ENCODE measurements at places on chromosomes 4 and X.

DNA sequence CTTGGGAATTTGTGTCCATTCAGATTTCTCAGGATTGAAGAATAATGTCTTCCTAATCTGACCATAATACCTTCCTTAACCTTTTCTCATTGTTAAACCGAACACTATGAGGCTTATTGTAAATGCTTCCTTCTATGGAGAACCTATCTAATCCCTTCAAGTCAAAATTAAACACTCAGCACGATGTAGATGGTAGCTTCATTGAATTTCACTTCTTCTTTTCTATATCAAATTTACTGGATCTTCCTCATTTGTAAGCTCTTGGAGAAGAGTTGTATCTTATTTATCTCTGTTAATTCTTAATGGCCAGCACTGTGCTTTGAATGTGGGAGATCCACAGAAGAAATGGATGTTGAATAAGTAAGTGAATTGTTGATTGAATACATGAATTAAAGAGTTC lies 109.0 kb upstream of the RAPGEF2 start:
- DNase-seq: no peak

DNA sequence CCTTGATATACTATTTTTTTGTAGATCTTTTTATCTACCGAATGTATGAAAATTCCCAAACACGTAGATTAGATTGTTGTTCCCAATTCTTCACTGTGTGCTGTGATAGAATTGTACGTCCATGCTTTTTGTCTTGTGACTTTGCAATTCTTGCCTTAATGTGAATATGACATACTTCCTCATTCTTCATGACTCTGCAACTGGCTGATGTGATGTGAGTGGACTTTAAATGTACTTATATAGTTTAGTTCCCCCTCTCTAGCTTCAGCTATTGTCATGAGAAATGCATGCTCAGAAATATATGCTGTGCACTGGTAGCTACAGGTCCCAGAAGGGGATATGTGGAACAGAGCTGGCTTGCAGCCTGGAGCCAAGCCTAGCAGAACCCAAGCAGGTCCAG lies 89.4 kb downstream of the FTHL17 start:
- no peak for DNase-seq

GRCh38 chrX:1264556-1264955 lies 4.1 kb upstream of the CSF2RA start:
- DNase-seq: no peak

- no peak for DNase-seq
These were observed 2.5 kb downstream of the RPL34 start for GRCh38 chr4:108622828-108623227.

DNA sequence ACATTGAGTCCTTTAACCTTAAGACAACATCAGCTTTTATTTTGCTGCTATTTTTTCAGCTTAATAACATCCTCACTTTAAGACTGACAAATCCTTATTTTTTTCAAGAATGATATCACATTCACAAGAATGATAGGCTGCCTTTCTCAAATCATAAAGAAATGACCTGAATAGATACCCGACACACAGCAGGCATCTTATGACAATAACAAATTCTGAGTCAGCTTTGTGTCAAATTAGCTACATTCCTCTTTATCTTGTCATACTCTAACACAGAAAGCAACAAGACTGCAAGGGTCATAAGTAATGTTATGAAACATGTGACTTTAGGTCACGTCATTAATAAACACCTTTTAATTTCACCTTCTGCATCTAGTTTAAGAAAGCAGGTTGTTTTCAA lies 2387.6 kb downstream of the PCDH7 start:
- DNase-seq: no peak

DNA sequence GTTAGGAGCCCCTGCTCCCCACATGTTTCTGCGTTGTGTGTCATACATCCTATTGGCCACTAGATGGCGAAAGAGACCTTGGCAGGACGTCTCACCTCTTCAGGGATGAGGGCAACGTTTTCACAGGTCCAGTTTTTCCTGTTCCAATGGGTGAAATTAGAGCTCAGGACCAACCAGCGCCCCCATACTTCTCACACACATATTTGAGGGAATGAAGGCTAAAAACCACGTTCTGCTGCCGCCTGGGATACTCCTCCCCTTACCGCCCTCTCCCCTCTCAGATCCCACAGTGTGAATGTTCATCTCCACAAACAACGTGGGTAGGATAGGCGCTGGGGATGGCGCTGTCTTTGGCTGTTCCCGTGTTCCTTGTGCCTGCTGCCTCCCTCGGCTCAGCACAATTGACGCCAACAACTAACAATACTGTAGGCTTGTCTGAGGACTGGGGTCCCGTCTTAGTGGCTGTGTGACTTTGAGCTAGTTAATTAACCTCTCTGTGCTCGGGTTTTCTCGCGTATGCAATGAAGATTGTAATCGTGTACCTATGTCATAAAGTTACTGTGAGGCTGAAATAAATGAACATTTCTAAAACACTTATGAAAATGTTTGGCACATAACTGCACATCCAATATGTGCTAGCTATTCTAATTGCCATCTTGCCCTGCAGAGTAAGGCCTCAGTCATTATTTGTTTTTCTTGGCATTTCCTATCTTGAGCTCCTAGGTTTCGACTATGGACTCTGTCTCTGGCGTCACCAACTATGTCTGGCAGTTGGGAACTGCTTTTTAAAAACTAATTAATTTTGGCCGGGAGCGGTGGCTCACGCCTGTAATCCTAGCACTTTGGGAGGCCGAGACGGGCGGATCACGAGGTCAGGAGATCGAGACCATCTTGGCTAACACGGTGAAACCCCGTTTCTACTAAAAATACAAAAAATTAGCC lies 181.3 kb upstream of the STK26 start:
- no peak for DNase-seq

- no peak for DNase-seq
These were observed 7.4 kb downstream of the MAGEB10 start for GRCh38 chrX:27815209-27815608.

- DNase-seq: no peak
These were observed 24.8 kb downstream of the L1CAM start for GRCh38 chrX:153861151-153861550.

- no peak for DNase-seq
These were observed 1.3 kb downstream of the PTPN13 start for GRCh38 chr4:86595426-86595805.

DNA sequence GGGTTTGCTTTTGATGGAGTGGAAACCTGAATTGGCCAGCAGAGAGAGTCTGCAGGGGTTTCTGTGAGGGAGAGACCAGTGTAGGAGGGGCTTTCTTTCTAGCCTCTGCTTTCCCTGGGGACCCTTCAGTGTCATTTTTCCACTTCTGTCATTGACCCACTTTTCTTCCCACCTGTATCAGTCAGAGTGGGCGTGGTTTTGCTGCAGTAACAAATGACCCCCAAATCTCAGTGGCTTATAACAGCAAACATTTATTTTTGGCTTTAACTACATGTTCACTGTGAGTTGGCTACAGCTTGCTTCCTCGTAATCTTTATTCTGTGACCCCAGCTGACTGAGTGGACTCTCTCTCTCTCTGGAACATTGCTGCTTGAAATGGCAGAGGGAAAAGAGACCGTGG lies 25.6 kb upstream of the PTTG2 start:
- no peak for DNase-seq

DNA sequence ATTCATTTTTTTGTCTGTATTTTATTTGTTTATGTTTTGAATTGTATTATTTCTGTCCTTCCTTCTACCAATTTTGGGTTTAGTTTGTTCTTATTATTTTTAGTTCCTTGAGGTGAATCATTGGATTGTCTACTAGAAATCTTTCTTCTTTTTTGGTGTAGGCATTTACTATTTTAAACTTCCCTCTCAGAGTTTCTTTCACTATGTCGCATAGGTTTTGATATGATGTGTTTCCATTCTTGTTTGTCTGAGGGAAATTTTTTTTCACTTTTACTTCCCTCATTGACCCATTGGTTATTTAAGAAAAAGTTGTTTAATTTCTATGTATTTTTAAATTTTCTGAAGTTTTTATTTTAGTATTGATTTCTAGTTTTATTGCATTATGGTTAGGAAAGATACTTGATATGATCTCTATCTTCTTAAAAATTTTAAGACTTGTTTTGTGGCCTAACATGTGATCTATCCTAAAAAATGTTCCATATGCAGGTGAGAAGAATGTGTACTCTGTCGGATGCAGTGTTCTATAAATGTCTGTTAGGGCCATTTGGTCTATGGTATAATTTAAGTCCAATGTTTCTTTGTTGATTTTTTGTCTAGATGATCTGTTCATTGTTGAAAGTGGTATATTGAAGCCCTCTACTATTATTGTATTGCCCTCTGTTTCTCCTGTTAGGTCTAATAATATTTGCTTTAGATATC lies 68.8 kb downstream of the IL15 start:
- no peak for DNase-seq

DNA sequence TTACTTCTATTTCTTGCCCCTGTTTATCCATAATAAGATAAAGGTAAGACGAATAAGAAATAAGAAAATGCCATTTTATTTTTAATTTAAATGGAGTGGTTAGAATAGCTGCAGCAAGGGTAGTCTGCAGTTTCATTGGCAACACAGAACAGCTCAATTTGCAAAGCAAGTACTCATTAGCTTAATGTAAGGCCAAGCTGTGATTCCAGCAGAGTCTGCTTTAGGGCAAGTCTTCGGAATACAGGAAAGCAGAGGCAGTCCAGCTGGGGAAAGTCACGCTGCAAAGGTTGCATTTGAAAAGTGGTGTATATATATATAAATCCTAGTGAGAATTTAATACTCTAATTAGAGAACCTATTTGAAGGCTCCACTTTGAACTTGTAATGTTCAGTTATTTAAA lies 59.0 kb downstream of the ANXA10 start:
- DNase-seq: no peak

DNA sequence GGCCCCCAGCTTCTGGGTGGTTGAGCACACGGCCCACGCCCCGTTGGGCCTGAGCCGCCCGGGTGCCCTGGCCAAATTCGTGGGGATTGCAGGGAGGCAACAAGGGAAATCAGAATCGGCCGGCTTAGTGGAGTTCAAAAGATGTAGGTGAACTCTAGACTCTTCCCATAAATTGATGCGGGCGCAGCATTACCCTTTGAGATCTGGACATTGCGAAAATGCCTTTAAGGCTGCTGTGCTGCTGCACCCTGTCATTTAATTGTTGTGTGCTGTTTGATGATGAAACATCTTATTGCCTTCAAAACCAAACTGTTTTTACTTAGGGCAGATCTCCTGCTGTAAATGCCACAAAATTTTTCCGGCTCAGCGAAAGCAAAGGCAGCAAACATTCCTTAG lies 409 bp upstream of the MPP1 start:
- DNase-seq: no peak

GRCh38 chrX:108122748-108123147 lies 31.2 kb downstream of the ATG4A start:
- no peak for DNase-seq

- DNase-seq: no peak
These were observed 28.6 kb downstream of the SULT1B1 start for GRCh38 chr4:69731847-69732246.

DNA sequence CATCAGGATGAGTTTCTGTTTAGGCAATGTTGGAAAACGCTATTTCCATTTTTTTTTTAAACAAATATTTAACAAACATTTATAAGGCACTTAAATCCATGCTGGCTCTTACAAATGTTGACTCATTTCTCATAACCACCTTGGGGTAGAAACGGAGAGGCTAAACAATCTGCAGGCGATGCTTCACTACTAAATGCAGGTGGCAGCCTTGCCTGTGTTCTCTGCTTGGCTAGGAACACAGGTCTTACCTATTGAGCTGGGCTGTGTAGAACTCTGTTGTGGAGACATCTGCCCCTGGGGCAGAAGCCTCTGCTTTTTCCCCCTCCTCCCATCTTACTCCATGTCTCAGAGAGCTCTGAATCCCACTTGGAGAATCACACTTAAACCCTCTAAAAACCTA lies 1.4 kb upstream of the CXCL1 start:
- DNase-seq: no peak

- no peak for DNase-seq
These were observed 159.1 kb upstream of the KIT start for GRCh38 chr4:54498661-54499111.

GRCh38 chr4:2591189-2591588 lies 54.7 kb downstream of the FAM193A start:
- DNase-seq: no peak

GRCh38 chr4:123995936-123996335 lies 599.3 kb downstream of the SPRY1 start:
- DNase-seq: no peak

DNA sequence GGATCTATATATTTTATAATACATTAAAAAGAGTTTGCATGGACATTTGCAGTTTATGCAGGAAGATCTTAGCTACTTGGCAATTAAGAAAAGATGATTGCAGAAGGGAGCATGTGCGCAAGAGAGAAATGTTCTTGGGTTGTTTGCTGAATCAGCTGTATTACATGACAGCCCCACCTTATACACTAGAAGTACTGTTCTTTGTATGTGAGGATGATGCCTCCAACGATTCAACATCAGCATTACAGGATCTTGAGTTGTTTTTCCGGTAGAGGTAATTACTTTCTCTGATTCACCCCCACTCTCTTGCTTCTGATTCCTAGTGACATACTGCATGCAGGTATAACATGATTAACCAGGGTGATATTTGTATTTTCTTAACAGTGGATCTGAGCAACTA lies 140.8 kb downstream of the PCDH7 start:
- DNase-seq: no peak

GRCh38 chr4:92047209-92047875 lies 256.4 kb upstream of the GRID2 start:
- no peak for DNase-seq

GRCh38 chr4:25727711-25728493 lies 72.3 kb downstream of the SLC34A2 start:
- DNase-seq: no peak

- no peak for DNase-seq
These were observed 33.4 kb downstream of the SLC2A9 start for GRCh38 chr4:9987749-9988362.

- DNase-seq: no peak
These were observed 334.9 kb downstream of the DCTD start for GRCh38 chr4:182582245-182582644.

DNA sequence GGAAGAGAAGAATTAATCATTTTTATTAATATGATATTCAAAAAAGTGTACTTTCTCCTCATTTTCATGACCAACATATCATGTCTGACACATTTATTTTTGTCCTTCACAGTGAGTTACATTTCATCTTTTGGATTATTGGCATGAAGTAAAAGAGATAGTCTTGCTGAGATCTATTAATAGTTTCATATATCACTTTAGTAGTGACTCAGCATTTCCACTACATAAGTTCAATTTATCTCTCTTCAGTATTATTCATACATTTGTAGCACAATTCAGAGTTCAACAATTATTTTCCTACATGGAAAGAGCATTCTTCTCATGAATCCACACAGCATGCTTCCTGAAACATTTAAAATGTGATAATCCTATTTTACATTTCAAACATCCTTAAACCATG lies 1461.1 kb downstream of the TECRL start:
- no peak for DNase-seq

DNA sequence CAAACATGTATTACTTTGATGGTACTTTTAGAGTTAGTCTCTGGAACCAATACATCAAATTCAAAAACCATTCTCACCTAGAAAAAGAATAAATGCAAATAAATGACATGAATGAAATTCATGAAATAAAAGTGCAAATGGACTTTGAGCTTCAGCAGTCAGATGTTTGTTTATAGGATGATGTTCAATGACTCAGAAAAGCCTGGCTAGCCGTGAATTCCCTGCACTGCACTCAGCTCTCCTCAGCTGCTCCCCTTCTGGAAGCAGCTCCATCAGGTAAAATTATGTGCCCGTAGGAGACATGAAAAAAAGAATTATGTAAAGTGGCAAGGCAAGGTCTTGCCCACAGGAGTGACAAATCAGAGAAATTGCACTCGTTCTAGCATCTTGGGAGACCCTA lies 390.6 kb downstream of the GPM6A start:
- no peak for DNase-seq

Data from activated gamma-delta T cell treated with anti-CD3 and anti-CD28 coated beads, Interleukin-2, amount 50 U/mL, for 16 hours (primary cell).